Suppressor macrophage (primary cell): ENCODE measurements at places on chromosomes 2 and 18.

- DNase-seq: no peak
Observed at GRCh38 chr2:234770031-234770506, 181.7 kb upstream of the SH3BP4 start.

GRCh38 chr2:185643434-185643833, 95.2 kb upstream of the FSIP2 start:
- no peak for DNase-seq

- DNase-seq: no peak
Observed at GRCh38 chr2:189536830-189537229, 43.8 kb downstream of the SLC40A1 start.

DNA sequence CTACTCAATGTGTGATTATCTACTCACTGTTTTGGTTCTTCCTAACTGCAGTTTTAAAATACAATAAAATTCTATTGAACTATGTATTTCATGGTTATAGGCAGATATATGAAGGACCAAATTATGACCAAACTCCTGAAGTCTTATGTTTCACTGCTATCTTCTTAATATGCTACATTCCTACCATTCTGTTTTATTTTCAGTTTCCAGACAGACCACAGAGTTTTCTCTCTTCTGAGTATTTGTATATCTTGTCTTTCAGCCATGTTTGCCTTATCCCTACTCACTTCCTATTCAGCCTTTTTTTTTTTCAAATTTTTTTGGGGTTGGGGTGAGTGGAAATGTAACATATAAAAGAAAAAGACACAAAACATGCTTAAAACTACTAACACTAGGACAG, 6.3 kb downstream of the RFTN2 start:
- no peak for DNase-seq

GRCh38 chr2:207491956-207492355, 37.8 kb upstream of the CREB1 start:
- no peak for DNase-seq
